ENCODE measurements at places on chromosomes 12 and 14.

DNA sequence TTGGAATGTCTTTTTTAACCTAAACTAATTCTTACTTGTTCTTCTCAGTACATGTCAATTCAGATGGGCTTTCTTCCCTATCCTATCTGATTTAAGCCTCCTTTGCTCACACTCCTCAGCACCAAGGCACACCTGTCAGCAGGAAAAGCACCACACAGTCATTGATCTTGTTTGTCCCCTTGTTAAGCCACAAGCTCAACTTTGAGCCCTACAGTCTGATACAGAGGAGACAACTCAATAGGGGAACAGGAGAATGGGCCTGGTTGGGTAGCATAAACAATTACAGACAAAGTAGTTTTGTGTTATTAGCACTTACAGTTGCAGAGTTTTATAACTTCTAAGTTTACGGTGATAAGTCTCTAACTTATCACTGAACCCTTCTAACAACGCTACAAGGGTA lies 29.5 kb upstream of the SYCP3 start:
- no peak for DNase-seq

- DNase-seq, result peak; percentile 79
Measured at GRCh38 chr12:84507956-84508850, 404.4 kb downstream of the SLC6A15 start.

GRCh38 chr14:72945356-72946027 lies 19.2 kb downstream of the DCAF4 start:
- no peak for DNase-seq

- DNase-seq, result no peak
Measured at GRCh38 chr12:32298917-32299316, 100.4 kb upstream of the FGD4 start.

- DNase-seq, result no peak
Measured at GRCh38 chr14:58739674-58740073, 101.9 kb downstream of the DACT1 start.

GRCh38 chr14:100449225-100449987 lies 126.3 kb downstream of the SLC25A47 start:
- no peak for DNase-seq

- no peak for DNase-seq
Measured at GRCh38 chr12:47921907-47922306, 17.1 kb upstream of the VDR start.

DNA sequence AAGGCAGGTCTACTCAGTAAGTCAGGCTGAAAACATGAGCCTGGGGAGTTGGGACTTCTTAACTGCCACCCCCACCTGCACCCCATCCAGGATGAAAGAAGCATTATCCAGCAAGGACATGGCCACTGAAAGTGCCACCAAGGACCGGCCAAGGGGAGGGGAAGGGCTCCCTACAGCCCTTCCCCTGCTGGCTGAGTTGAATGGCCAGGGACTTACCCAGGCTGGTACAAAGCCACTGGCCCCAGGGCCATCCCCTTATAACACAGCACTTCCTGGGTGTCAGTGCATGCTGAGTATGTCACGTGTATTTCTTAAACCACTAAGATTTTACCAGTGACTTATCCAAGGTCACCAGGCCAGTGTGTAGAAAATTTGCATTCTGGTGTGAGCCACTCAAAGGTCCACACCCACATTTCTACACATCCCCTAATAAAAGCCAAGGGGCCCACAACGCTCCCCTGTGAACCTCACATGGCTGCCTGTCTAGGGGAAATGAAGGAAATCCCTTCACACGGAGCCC lies 29.3 kb upstream of the ZFP36L1 start:
- no peak for DNase-seq

GRCh38 chr12:93571925-93572711 lies at the start of gene SOCS2:
TSS of gene SOCS2 (plus strand) at chr12:93572675. CDS start at chr12:93572898, 223 bp downstream.
- DNase-seq, result no peak

DNA sequence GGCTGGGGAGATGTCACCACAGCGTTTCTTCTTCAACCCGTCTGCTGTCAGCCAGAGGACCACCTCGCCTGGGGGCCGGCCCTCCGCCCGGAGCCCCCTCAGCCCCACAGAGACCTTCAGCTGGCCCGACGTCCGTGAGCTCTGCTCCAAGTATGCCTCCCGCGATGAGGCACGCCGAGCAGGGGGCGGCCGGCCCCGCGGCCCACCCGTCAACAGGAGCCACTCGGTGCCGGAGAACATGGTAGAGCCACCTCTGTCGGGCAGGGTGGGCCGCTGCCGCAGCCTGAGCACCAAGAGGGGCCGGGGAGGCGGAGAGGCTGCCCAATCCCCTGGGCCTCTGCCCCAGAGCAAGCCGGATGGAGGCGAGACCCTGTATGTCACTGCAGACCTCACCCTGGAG lies 38.8 kb downstream of the PLEKHG3 start:
- no peak for DNase-seq

DNA sequence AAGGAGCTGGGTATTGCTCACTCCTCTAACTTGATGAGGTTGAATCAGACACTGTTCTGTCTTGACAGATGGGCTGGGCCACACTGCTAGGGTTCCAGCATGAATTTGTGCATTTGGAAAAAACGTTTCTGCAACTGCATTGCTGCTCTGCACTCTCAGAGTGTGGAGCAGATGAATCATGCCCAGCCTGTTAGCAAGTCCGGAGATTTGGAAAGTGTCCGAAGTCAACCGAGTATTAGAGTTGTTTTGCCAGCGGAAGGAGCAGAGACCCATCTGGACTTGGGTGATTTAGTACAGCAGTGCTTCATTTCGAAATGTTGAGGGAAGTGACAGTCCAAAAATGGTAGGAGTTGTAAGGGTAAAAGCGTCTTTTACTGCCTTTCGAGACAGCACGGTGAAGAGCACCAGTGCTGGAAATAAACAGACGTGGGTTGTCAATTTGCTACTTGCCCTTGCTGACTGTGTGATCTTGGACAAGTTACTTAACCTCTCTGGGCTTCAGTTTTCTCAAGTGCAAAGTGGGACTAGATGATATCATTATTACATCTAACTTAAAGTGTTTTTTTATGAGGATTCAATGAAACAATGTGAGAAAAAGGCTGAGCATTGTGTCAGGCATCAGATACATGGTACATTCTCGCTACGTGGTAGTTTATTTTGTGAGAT lies 139.5 kb downstream of the CHST11 start:
- peak; percentile 71 for DNase-seq

- DNase-seq, result no peak
Measured at GRCh38 chr14:30355431-30355913, 203.5 kb upstream of the G2E3 start.

- DNase-seq, result peak; percentile 52
Measured at GRCh38 chr12:21026302-21026701, 104.7 kb upstream of the SLCO1B1 start.

DNA sequence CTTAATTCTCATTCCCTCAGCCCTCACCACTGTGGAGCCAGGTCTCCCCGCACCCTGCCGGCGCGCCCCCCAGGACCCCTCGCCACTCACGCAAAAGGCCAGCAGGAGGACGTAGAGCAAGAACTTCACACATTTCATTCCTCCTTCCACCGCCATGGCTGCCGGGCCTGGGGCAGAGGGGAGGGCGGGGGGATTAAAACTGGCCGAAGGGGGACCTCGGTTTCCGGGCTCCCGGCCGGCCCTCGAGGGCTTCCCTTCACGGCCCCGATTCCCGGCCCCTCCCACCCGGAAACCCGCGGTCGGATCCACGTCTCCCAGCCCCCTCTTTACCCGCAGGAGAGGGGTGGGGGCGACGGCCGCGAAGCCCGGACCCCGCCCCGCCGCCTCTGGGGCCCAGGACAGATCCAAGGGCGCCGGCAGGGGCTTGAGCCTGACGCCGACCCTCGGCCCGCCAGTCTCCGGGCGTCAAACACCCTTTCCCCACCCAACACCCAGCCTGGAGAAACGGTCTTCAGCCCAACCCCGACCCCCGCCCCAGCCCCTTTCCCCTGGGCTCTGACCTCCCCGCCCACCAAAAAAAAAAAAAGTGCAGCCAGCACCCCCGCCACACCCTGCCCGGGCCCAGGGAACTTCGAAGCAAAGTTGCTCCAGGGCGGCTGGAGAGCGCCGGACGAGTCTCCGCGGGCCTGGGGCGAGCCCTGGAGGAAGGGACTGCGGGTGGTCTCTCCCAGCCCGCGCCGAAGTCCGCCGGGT lies 447 bp downstream of the CD63 start:
- DNase-seq, result no peak

GRCh38 chr12:120194226-120194533 lies 335 bp downstream of the GCN1 start:
- no peak for DNase-seq

DNA sequence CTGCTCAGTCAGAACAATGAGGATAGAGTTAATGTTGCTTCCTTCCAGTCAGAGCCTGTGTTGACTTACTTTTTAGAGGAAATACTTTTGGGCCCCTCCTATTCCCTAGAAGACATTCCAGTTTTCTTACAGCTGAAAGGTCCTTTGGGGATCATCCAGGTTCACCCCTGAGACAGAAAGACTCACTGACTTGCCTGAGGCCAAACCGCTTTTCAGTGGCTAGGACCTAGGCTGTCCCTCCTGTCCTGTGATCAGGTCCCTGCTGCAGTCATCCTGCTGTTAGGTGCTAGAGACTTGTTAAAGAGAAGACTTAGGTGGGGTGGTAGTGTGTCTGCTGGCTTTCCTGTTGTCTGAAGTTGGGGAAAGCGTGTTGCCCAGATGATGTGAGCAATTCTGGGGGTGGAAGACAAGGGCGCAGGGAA lies 39.6 kb downstream of the SUSD6 start:
- DNase-seq, result no peak

GRCh38 chr14:26377150-26377549 lies 220.7 kb downstream of the NOVA1 start:
- DNase-seq, result no peak

DNA sequence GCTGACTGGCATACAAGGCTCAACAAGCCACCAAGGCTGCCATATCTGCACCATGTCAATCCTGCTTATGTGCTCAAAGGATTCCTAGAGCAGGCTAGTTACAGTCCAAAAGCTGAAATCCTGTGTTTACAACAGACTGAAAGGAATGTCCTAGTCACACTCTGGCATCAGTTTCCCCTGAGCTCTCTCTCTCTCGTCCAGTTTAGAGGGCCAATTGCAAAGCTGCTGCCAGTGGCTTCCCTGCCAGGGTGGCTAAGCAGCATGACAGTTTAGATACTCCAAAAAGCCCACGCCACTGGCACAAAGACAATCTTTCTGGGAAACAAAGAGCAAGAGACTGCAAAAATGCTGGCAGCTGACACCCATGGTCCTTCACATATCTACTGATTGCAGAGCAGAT lies 392.1 kb downstream of the RPS29 start:
- DNase-seq, result no peak

DNA sequence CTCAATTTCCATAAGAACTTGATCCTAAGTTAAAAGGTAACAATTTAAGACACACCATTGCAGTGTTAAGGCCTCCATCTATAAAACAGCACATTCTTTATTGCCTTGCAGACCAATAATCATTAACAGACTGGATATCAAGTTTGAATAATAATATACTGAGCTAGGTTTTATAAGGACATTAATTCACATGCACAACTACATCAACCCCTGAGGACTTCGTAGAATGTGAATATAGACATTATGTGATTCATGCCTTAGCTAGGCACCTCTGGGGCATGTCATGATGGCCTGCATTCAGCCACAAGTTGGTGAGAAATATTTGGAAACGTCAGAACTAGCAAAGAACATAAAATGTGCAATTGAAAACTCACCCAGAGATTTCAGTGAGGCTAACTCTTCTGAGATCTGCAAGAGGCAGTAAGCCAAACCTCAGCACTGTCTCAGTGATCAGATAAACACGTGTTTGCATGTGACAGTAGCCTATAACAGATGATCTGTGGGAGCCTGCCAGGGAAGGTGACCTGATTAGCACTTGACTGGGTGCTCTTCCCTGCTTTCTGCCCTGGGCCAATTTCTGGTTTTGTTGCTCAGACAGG lies 492.2 kb downstream of the FLRT2 start:
- peak; percentile 50 for DNase-seq

GRCh38 chr14:74882103-74882920 lies 596 bp downstream of the DLST start:
- no peak for DNase-seq

DNA sequence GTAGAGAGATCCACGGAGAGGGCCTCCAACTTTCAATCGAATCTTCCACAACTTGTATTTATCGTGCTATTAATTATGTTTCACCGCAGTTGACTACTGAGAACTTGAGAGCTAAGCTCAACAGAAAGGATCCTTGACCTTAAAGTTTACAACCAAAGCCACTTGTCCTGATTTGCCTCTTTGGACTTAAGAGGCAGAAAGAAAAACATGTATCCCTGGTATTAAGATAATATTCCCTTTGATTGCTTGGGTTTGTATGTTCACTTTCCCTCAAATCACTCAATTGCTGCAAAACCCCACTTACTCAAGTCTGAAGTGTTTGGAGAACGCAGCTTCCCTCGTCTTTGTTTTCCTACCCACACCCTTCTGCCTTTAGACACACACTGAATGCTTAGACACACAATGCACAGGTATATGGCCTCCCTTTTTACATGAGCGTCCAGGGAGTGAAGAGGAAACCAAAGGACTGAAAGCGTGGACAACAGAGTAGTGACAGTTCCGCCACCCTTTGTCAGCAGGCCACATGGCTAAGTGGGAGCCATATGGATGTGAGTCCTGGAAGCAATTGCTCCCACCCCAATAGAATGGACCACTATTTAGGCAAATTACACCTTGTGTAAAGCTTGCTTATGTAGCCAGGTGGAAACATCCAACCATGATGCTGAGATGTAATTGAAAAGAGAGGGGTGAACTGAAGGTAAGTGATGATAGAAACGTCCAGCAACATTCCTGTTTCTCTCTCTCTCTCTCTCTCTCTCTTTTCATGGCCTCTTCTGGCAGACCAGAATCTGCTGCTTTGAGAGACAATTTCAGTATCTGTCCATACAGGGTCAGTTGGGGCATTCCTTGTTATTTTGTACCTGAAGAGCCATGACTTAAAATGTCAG lies 1.4 kb upstream of the PKP2 start:
- DNase-seq, result no peak

GRCh38 chr12:43315961-43316360 lies 236.0 kb downstream of the ADAMTS20 start:
- no peak for DNase-seq

DNA sequence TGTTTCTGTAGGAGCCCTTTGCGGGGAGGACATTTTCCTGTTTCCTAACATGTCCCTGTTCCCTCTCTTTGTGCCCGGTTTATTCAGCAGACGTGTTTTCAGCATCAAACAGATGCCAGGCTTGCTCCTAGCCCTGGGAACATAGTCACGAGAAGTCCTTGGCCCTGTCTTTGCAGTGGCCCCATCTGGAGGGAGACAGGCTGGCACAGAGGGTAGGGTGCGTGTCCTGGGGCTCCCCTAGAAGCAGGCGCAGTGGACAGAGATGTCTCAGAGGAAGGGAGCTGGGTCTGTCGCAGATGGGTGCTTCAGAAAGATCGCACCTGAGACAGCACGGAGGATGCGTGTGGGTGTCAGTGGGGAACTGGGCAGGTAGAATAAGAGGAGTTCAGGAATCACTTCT lies 75.0 kb upstream of the DYNC1H1 start:
- no peak for DNase-seq
